ENCODE measurements at places on chromosomes 1 and 21. TPM values are rescaled to one million over a fixed set of nuclear protein-coding genes. Genes with fewer than 3 reads are reported as not detected.

The KIF14 gene
- total RNA-seq = under 0.01 TPM

The MT1HL1 gene
- total RNA-seq = not detected

The IL23R gene
- not detected for total RNA-seq

The SLC6A9 gene
- 30.9 TPM for total RNA-seq

DNA sequence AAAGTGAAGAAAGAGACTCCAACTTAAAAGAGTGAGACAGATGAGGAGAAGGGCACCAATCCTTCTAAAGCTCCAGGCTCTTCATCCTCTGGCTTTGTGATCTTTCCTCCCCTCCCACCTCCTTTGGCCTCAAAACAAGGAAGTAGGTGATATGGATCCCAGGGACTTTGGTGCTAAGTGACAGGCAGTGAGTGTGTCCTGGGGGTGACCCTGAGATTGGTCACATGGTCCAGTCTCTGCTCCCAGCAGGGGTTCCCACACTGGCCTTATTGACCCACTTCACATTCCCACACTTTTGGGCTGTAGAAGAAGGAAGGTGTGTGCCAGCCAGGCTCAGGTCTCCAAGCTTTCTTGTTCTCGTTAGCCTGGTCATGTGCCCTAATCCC lies 401.2 kb upstream of the PROX1 start:
- no peak for DNase-seq

DNA sequence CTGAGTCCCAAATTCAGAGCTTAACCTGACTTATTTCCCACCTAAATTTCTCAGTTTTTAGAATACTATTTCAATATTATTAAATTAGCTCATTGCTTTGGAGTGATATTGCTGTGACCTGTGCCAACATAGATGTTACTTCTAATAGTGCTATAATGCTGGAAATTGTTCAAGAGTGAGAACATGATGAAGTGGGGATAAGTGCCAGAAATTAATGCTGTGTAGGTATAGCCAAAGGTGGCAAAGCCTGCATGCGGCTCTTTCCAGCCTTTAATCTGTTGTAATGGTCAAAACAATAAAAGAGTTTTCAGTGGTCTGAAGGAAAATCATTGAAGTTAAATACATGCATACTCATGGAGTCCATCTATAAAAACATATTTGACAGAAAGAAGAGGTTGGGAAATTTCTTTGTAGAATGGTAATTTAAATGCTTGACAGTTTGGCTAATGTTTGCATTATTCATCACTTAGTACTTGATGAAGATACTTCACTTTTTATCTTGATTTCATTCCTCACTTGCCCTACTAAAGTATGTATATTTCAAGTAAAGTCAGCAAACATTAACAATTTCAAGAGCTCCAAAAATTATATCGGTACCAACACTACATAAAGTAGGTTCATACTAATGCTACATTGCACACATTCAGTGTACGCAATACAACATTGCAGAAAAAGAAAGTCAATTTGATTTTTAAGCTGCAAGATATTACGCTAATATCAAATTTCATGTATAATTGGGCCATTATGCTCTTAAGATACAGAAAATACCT lies 82.1 kb downstream of the OLFM3 start:
- DNase-seq = no peak

GRCh38 chr1:55706397-55706796 lies 491.2 kb upstream of the USP24 start:
- DNase-seq = no peak

DNA sequence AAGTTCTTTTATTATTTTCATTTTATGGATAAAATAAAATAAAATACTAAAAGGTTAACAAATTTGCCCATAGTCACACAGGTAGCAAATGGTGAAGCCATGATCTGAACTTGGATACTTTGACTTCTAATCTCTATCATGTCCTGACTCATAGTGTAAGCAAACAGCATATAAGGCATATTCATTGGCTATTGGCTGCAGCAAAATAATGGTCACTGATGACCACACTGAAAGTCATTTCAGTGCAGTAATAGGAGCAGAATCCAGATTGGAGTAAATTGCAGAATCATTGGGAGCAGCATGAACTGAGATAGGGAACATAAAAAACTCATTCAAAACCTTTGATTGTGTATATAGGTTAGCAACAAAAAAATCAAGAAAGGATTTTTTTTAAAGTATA lies 262.9 kb downstream of the PLA2G4A start:
- no peak for DNase-seq

DNA sequence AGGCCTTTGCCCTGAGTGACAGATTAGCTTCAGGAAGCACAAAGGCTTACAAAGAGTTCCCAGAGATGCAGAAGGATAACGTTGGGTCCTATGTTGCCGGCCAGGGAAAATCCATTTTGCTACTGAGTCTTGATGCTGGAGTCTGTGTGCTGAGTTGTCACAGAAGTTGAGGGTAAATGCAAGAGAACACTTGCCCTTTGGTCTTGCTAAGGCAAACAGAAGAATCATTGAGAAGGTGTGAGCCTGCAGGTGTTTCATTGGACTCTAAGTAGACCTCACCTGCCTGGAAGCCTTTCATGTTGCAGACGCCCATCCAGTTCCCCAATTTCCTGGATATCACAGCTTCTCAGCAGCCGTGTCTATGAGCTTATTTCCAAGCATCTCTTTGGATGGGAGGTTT lies 105.2 kb downstream of the PCP4 start:
- DNase-seq = no peak

DNA sequence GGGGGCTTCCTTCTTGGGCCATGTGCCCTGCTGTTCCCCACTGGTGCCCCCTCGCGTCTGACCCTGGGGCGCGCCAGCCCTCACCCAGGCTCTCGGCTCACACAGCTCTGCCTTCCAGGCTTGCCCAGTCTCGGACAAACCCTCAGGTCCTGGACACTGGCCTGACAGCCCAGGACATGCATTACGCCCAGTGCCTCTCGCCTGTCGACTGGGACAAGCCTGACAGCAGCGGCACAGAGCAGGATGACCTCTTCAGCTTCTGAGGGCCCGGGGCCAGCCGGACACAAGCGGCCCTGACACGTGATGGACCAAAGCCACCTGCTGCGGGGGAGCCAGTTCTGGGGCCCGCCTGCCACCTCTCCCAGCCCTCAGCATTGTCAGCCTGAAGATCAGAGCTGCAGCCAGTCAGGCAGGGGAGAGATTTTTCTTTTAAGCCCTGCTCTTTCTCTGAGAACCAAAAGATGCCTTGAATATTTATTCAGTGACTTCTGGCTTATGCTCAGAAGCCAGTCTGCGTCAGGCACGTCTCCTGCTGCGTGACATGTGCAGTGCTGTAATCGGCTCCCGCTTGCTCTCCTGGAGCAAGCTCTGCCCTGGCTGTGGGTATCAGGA lies 23.4 kb downstream of the LDLRAP1 start:
- peak; percentile 70 for DNase-seq

- no peak for DNase-seq
Measured at GRCh38 chr1:87400813-87401212, 72.1 kb downstream of the LMO4 start.

GRCh38 chr1:2024887-2025286 lies 5.7 kb downstream of the GABRD start:
- DNase-seq = no peak

DNA sequence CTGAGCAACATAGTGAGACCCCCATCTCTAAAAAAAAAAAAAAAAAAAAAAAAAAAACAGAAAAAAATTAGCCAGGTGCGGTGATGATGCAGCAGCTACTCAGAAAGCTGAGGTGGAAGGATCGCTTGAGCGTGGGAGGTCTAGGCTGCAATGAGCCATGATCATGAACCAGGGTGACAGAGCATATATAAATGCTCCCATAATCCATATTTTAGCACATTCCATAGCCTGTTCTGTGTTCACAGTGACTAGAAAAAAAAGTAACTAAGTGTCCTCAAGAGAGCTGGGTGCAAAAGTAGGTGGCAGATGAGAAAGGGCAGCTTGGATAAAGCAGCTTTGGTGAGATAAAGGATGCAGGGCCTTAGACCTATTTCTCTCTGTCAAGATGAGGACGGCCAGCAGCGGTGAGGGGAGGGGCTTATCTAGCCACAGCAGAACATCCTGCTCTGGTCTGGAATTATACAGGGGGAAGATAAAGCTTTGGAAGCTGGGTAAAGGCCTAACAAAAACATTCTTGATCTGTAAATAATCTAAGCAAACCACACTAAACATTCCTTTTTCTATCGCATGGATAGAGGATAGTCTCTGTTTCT lies 205.3 kb downstream of the DAB1 start:
- DNase-seq = no peak

DNA sequence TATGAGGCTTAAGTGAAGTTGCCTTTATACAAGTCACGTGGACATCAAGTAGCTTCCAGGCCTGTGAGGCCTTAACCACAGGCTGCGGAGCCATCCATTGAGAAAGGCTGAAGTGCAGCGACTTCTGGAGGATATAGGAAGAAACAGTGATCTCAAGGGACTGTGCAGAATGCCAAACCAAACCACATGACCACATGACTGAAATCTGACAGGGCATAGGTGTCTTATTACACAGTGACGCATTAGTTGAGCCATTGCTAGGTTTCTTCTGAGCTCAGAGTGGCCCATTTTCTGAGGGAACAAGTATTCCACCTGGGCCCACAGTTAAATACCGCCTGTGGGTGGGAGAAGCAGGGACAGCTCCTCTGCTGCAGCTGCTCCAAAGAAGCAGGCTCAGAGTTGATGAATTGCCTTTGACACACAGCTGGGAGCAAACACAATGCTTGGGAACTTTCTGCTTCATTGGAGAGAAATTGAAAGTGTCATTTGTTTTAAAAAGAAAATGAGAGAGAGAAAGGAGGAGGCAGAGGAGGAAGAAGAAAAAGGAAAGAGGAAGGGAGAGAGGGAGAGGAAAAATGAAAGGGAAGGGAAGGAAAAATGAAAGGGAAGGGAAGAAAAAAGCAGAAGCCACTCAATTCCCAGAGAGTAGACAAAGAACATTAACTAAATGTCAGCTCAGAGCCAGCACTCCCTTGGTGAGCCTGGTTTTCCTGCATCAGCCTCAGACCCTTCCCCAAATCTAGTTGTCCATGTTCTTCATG lies 94.4 kb downstream of the COLGALT2 start:
- DNase-seq = peak; percentile 57

- DNase-seq = no peak
Measured at GRCh38 chr1:158311066-158311465, 20.3 kb downstream of the CD1B start.
